ENCODE measurements at places on chromosomes 2 and 18. TPM values are rescaled to one million over a fixed set of nuclear protein-coding genes. Genes with fewer than 3 reads are reported as not detected.

The GALNT5 gene
- 10.4 TPM for polyA plus RNA-seq

The SLC66A2 gene
- 28.8 TPM for polyA plus RNA-seq

The CAPN13 gene
- polyA plus RNA-seq, result not detected

The ITM2C gene
- 66.2 TPM for polyA plus RNA-seq

The TRABD2A gene
- polyA plus RNA-seq, result 11.5 TPM

The MEX3C gene
- polyA plus RNA-seq, result 57.7 TPM

The ACMSD gene
- polyA plus RNA-seq, result not detected

The UCN gene
- 0.23 TPM for polyA plus RNA-seq

The RGPD4 gene
- polyA plus RNA-seq, result not detected

The CYP27C1 gene
- polyA plus RNA-seq, result 4.3 TPM

The CPLX4 gene
- not detected for polyA plus RNA-seq

The ONECUT2 gene
- 0.01 TPM for polyA plus RNA-seq

The TWIST2 gene
- 23.2 TPM for polyA plus RNA-seq

The DLX1 gene
- polyA plus RNA-seq, result 0.52 TPM

The GREB1L gene
- 1.2 TPM for polyA plus RNA-seq

The SIX3 gene
- not detected for polyA plus RNA-seq

The LGALSL gene
- 17.7 TPM for polyA plus RNA-seq

The SKOR2 gene
- polyA plus RNA-seq, result not detected

The FLACC1 gene
- polyA plus RNA-seq, result 0.12 TPM

The GKN1 gene
- polyA plus RNA-seq, result not detected

The APLF gene
- polyA plus RNA-seq, result 0.97 TPM

The KCNS3 gene
- 3.8 TPM for polyA plus RNA-seq

All from mammary epithelial cell (primary cell).